HL-60 (cell line): ENCODE measurements at places on chromosomes 3 and 15.
A peak's percentile ranks its signal among the peaks of the same experiment; 100 is the strongest.

DNA sequence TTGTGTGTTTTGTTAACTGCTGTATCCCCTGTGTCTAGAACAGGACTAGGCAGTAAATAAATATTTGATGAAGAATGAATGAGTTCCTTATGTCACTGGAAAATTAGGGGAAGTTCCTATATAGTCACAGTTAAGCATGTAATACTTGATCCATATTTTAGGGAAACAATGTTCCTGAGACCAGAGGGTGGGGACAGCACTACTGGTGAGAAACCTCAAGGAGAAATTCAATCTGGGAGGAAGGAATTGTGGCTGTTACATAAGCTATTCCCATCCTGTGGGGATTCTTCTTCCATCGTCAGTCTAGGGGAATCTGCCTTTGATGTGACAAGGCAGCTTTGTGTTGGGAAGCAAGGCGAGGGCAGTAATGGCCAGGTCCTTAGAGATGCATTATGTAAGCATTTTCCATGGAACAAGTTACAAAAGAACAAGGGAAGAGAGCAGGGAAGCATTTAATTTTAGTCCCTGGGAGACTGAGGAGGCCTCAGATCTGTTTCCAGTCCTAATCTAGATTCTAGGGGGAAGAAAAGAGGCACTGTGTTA is 219.3 kb upstream of the TTC14 start:
- no peak for DNase-seq

GRCh38 chr3:17329927-17330326 is 412.5 kb downstream of the TBC1D5 start:
- peak; percentile 5 for DNase-seq

GRCh38 chr3:189841473-189842205 is 210.4 kb downstream of the TP63 start:
- DNase-seq = no peak

DNA sequence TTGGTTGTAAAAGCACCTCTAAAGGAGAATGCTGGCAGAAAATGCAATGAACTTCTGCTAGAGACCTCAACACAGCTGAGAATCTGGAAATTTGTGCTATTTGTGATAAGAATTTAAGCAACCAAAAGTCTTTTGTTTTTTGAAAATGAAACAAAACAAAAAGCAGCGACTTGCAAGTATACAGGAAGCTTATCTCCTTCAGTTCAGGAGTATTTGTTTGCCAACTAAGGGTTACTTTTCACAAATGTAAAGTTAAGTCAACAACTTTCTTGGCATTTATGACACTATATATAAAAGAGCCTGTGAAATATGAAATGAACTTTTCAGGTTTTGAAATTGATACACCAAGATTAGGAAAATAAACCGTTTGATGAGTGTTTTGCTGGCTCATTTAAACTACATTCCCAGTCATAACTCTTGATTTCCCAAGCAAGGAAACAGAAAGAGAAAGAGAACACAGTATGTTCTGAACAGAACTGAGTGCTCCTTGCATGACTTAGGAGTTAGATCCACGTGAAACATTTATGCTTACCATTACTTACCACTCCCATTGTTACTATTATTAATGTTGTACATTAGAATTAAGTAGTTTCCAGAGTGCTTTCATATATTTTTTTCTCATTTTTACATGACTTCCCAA is 92.3 kb upstream of the COL8A1 start:
- DNase-seq = no peak

DNA sequence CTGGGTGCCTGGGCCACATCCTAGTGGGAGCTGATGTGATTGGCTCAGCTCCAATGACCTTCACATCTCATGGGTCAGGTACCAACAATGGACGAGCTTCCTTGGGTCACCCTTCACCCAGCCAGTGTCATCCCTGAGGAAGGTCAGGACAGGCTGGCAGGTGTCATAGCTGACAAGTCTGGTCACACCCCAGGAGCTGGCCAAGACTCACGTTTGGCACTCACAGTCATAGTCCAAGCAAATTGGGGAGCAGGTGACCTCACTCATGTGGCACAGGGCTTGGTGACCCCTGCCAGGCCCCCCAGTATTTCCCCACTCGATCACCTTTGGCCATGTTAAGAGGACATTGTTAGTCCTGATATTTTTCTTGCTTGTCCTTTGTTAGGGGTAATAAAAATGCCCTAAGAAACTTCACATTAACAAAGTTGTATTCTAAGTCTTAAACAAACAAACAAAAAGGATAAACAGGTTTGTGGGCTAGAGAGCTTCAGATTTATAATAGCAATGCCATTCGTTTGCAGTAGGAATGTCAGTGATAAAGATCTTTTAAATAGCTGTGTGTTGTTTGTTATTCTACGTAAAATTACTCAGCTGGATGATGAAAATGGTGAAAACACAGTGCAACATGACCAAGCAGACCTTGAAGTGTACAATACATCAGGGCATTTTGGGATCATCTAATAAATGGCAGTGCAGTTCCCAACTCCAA is 79.5 kb upstream of the POMGNT2 start:
- DNase-seq = no peak

DNA sequence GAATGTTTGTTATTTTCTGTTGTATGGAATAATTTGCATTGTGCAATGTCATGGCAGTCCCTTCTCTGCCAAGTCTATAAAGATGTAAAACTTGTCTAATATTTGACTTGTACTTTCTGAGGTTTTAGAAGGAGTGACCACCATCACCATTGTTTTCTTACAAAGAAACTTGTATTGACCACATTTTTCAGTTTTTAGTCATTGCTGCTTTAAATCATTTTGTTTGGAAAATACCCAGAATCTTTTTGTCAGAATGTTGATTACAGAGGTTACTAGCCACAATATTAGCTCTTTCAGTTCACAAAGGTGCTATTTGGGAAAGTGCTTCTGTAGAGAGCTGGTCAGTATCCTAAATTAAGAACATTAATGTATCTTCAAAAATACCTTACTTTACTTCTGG is 532.4 kb upstream of the GBE1 start:
- no peak for DNase-seq

- DNase-seq = no peak
These were observed 783 bp downstream of the ITIH1 start for GRCh38 chr3:52777959-52778805.

- DNase-seq = no peak
These were observed 129.4 kb upstream of the ADPGK start for GRCh38 chr15:72912996-72913395.

- DNase-seq = no peak
These were observed 4.8 kb upstream of the ARPIN start for GRCh38 chr15:89917442-89918101.

- no peak for DNase-seq
These were observed 5.3 kb downstream of the TUBGCP4 start for GRCh38 chr15:43376017-43376705.

- peak; percentile 35 for DNase-seq
These were observed 222.8 kb upstream of the TLE3 start for GRCh38 chr15:70320482-70320881.

DNA sequence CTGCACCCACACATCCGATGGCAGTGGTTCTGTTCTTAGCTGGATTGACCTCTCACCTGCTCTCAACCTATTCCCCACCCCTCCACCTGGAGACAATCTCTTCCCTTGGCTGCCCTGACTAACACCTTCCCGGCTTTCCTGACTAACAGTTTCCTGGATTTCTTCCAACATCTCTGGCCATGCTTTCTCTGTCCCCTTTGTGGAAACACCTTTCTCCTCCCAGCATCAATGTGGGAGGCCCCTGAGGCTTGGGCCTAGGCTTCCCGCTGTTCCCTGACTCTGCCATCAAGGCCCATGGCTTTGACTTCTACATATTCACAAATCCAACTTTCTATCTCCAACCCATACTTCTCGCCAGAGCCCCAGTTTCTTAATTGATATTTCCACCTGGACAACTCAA is 142.8 kb upstream of the ATP2B2 start:
- DNase-seq = no peak

DNA sequence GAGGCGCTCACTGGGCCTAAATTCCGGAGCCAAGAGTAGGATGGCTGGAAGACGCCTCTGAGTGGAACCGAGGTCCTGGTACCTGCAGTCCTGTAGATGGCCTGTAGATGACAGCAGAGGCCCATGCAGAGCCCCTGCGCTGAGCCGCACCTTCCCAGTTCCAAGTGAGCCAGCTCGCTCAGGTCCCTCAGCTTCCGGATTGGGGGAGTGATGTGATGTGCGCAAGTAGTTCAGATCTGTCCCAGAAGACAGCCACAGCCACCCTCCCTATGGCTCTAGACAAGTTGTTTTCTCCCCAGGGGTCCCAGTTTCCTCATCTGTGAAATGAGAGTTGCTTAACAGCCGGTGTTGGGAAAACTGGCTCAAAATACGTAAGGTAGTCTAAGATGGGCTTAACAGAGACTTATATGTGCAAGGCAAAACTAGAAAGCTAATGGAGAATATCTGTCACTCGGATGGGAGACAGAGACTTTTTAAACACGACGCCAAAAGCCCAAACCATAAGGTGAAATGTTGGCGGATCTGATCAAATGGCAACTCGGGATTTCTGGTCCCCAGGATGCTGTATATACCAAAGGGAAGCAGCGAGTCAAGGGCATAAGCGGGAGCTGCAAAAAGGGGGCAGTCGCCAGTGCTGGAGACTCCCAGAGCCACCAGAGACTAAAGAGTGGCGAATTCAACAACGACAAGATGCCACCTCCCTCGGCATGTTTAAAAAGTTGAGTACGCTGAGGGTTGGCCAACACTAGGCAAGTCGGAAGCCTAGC is 765 bp upstream of the MAPKAPK3 start:
- DNase-seq = peak; percentile 82

DNA sequence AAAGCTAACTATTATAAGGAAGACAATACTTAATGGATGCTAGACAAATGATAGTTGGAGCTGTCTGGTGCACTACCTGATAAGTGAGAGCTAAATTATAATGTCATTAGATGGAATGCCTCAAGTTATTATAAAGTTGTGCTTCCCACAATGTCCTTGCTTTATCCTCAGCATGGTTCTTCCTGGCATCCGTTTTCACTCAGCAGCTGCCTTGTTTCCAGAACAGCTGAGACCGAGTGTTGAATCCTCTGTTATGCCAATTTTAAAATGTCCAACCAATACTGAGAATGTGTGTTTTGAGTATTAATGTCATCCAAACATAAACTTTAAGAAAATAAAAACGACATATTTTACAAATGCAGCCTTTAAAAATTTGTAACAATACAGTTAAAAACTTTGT is 286.7 kb upstream of the SOX2 start:
- no peak for DNase-seq

GRCh38 chr3:71052716-71053115 is 530.8 kb downstream of the FOXP1 start:
- DNase-seq = no peak

- no peak for DNase-seq
These were observed 28.6 kb downstream of the BHLHE40 start for GRCh38 chr3:5007873-5008272.

DNA sequence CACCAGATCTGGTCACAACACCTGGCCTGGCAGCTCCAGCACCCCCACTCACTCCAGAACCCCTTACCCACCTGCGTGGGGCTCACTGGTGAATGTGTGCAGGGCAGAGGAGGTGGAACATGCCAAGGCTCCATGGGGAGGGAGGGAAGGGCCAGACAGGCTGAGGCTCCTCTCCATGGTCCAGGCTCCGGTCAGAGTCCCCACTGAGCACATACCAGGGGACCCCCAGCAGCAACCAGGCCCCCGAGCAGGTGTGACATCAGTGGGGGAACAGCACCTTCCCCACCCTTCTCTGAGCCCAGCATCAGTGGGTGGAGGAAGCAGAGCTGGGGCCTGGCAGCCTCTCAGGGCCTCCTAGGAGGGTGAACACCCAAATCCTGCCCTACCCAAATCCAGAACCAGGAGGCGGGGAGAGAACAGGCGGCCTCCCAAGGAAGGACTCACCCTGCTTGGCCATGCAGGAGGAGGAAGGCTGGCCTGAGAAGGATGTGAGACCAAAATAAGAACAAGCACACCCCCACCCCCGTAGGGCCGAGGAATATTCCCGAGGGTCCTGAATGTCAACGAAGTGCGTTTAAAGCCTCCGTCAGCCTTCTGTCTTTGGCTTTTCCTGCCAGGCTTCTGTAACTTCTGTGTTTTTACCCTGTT is 1.1 kb upstream of the GP9 start:
- no peak for DNase-seq

DNA sequence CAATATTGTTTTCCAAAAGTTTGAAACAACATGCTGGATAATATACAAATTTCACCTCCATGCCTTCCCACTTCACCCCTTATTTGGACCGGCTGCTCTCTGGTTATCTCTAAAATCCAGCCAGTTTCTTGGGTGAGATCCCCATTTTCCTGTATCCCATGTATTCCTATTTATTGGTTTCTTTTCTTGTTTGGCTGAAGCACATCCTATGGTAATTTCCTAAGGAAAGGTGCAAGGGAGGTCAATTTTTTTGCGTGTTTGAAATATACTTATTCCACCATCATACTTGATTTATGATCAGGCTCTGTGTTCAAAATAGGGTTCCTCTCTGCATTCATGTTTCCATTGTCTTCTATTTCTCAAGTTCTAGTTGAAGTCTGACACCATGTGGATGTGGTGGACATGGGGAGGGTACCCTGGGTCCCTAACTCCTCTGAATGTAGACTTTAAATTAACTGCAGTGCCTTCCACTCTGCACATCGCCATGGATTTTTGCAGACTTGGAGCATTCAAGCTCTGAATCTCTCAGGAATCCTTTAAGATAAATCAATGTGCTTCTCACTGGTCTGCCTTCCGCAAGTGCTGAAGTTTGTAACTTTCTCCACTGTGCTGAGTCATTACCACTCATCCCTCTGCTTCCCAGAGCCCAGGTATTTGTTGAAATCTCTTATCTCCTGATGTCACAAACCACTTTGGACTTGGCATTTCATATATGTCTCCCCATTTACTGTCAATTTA is 52.1 kb upstream of the TLE3 start:
- DNase-seq = no peak

DNA sequence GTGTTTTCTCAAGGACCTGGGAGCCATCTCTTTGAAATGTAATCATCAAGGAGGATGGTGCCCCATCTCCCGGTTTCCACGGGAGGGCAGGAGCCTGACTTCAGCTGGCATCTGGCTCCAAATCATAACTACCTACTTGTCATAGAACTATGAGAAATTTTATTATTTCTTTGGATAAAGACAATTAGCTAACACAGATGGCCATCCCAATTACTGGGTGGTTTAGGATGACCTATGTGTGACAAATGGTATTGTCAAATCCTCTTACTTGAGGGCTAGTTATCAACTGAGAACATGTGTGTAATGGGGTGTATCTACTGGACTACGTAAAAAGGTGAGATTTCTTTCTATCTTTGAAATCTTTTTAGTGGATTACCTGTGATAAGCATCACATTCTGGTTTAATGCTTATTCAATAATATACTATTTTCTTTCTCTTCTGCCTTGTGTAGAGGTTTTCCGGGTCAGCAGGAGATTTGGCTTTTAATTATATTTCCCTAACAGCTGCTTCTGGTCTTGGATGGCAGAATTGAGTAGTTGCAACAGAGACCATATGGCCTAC is 15.3 kb upstream of the PARP14 start:
- no peak for DNase-seq

GRCh38 chr3:73706771-73707170 is 82.0 kb upstream of the PDZRN3 start:
- no peak for DNase-seq
